ENCODE measurements at places on chromosomes 1 and 21. TPM values are rescaled to one million over a fixed set of nuclear protein-coding genes. Genes with fewer than 3 reads are reported as not detected.

- DNase-seq, result no peak
- no peaks in the 10 kb centered on the region for H3K4me1 ChIP-seq
- H3K27me3 ChIP-seq, result no peaks in the 10 kb centered on the region
- no peak overlapping the region for H3K4me3 ChIP-seq
Measured at GRCh38 chr1:54706419-54706818, 9.2 kb upstream of the TTC4 start.

DNA sequence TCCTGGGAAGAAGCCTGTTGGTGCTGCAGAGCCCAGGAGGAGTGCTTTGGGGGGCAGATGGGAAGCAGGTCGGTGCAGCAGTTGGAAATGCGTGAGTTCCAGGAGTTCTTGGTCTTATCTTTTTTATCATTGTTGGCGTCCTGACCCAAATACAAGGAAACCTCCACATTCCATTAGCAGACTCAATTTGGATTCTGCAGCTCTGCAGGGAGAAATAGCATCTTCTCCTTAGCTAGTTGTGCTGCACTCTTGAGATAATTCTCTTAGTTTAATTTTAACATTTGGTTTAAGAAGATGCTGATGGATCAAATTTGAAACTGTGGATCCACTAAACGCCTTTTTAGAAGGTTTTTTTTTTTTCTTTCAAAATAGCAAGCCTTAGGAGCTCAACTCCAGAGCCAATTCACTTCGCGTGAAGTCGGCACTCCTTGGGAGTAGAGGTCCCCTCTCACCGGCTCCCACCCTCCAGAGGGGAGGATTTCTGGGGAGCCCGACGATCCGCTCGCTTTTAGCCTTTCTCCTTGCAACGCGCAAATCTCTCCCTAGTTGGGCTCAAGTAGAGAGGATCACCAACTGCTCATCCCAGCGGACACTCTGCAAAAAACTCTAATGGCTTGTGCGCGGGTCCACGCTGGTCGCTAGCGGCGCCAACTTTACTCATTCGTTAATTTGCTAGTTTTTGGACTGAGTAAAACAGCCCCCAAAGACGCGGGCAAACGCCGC lies 1.3 kb downstream of the PLD5 start:
- H3K36me3 ChIP-seq, result no peaks in the 10 kb centered on the region
- no peak overlapping the region for H3K27ac ChIP-seq
- no peak for DNase-seq
- no peak overlapping the region for H3K4me3 ChIP-seq
- peaks cover 17% of the 10 kb centered on the region for H3K27me3 ChIP-seq
- H3K4me1 ChIP-seq, result no peaks in the 10 kb centered on the region

GRCh38 chr21:44750675-44751025 lies 39.3 kb upstream of the TSPEAR start:
- no peak for DNase-seq
- H3K27me3 ChIP-seq, result no peaks in the 10 kb centered on the region
- no peak overlapping the region for H3K27ac ChIP-seq
- no peaks in the 10 kb centered on the region for H3K36me3 ChIP-seq
- no peak overlapping the region for H3K4me3 ChIP-seq

Gene AMY2A
- not detected for total RNA-seq

DNA sequence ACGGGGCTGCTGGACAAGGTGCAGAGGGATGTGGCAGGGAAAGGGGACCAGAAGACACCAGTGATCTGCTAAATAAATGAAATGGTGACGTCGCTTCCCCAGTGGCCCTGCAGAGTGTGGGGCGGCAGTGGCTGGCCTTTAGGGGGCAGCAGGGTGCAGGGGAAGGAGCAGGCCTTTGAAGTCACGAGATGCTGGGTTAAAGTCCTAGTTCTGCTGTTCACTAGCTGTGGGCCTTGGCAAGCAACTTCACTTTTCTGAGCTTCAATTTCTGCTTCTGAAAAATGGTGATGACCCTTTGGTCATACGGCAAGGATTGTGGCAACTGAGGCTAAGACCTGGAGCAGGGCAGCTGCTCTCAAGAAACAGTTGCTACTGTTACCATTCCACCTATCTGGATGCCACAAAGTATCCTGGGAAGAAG lies 9.2 kb upstream of the GALE start:
- peak; percentile 90 for DNase-seq
- H3K36me3 ChIP-seq, result peaks cover 20% of the 10 kb centered on the region

GRCh38 chr21:39314143-39315027 lies 953 bp upstream of the BRWD1 start:
- peak overlapping the region; percentile 85 for H3K27ac ChIP-seq
- H3K4me3 ChIP-seq, result peak overlapping the region; percentile 86
- peaks cover 12% of the 10 kb centered on the region for H3K36me3 ChIP-seq
- peaks cover 40% of the 10 kb centered on the region for H3K4me1 ChIP-seq

DNA sequence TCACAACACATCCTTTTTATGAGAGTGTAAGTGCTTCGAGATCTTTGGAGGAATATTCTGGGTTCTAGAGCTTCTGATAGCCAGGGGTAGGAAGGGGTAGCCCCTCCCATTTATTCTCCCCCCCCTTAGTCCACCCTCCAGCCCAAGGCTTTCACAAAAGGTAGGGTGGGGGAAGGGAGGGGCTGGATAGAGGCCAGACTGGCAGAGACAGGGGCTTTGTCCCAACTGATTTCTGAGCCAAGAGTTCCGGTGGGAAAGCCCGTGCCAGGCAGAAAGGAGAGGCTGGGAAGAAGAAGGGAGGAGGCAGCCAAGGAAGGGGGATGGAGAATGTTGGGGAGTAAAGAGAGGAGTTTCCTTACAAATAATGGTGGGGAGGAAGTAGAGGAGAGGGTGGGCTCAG lies 3.1 kb downstream of the BCAN start:
- DNase-seq, result no peak
- H3K27ac ChIP-seq, result no peak overlapping the region
- H3K4me1 ChIP-seq, result peaks cover 21% of the 10 kb centered on the region
- H3K4me3 ChIP-seq, result no peak overlapping the region
- no peaks in the 10 kb centered on the region for H3K36me3 ChIP-seq
- H3K27me3 ChIP-seq, result peaks cover 43% of the 10 kb centered on the region
